ENCODE measurements at places on chromosomes 16 and 17. TPM values are rescaled to one million over a fixed set of nuclear protein-coding genes. Genes with fewer than 3 reads are reported as not detected.

DNA sequence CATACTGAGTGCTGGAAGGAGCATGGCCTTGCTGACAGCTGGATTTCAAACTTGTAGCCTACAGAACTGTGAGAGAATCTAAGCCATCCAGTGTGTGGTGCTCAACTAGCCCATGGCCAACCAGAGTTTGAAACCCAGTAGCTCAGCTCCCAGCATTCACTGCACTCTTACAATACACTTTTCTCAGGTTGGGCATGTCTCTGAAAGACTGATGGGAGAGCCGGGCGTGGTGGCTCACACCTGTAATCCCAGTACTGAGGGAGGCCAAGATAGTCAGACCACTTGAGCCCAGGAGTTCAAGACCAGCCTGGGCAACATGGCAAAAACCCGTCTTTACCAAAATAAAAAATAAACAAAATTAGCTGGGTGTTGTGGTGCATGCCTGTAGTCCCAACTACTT lies 3.8 kb downstream of the CPNE2 start:
- no peak overlapping the region for H3K4me3 ChIP-seq
- peaks cover 15% of the 10 kb centered on the region for H3K27me3 ChIP-seq
- H3K27ac ChIP-seq = no peak overlapping the region
- no peaks in the 10 kb centered on the region for H3K4me1 ChIP-seq
- peaks cover under 1% of the 10 kb centered on the region for H3K36me3 ChIP-seq
- DNase-seq = no peak

GRCh38 chr17:561116-561515 lies 153.5 kb downstream of the VPS53 start:
- H3K4me3 ChIP-seq = no peak overlapping the region
- no peak for DNase-seq
- H3K36me3 ChIP-seq = peaks cover 7% of the 10 kb centered on the region
- H3K4me1 ChIP-seq = peaks cover 2% of the 10 kb centered on the region

TAOK1 gene
- total RNA-seq = 133 TPM

GRCh38 chr16:4263504-4264436 lies 9.1 kb downstream of the TFAP4 start:
- H3K27ac ChIP-seq = no peak overlapping the region
- H3K4me3 ChIP-seq = no peak overlapping the region
- no peaks in the 10 kb centered on the region for H3K36me3 ChIP-seq
- peaks cover 3% of the 10 kb centered on the region for H3K4me1 ChIP-seq
